Neuronal stem cell (in vitro differentiated cells): ENCODE measurements at places on chromosomes 16 and 17.

GRCh38 chr16:16151315-16151714, 72.0 kb downstream of the ABCC6 start:
- no peaks in the 10 kb centered on the region for H3K27me3 ChIP-seq
- H3K36me3 ChIP-seq: no peaks in the 10 kb centered on the region
- no peak for DNase-seq
- no peaks in the 10 kb centered on the region for H3K4me1 ChIP-seq
- no peak overlapping the region for H3K4me3 ChIP-seq

DNA sequence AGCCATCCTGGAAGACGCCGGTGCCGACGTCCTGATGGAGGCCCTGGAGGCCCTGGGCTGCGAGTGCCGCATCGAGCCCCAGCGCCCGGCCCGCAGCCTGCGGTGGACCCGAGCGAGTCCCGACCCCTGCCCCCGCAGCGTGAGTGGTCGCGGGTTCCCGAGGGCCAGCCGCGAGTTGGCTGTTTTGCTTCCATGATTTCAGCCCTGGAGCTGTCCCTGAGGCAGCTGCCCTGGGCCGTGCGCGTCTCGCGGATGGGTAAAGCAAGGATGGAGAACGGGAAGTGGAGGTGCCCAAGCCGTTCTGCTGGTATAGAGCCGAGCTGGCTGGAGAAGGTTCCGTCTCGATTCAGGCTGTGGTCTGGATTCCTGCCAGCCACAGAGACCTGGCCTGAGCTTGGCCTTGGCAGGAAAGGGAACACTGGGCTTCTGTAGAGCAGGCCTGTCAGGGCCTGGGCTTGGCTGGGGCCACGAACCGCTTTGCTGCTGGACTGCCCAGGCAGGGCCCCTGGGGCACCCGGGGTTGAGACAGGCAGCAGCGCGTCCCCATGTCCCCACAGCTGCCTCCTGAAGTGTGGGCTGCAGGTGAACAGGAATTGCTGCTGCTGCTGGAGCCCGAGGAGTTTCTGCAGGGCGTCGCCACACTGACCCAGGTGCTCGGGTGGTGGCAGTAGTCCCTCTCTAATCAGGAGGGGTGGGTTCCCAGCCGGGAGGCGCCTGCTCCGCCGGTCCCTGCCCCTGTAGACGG, 941 bp upstream of the MRPS34 start:
- H3K27ac ChIP-seq: peak overlapping the region; percentile 49
- DNase-seq: no peak
- H3K4me1 ChIP-seq: peaks cover 12% of the 10 kb centered on the region
- H3K36me3 ChIP-seq: peaks cover 29% of the 10 kb centered on the region
- no peaks in the 10 kb centered on the region for H3K27me3 ChIP-seq

- no peak overlapping the region for H3K4me3 ChIP-seq
- no peaks in the 10 kb centered on the region for H3K27me3 ChIP-seq
- peaks cover 39% of the 10 kb centered on the region for H3K36me3 ChIP-seq
- H3K4me1 ChIP-seq: no peaks in the 10 kb centered on the region
- no peak overlapping the region for H3K27ac ChIP-seq
These were observed 10.5 kb upstream of the PLK1 start for GRCh38 chr16:23668225-23668624.

GRCh38 chr17:2094891-2095535, 40.1 kb downstream of the HIC1 start:
- no peak for DNase-seq
- no peaks in the 10 kb centered on the region for H3K36me3 ChIP-seq
- H3K27me3 ChIP-seq: no peaks in the 10 kb centered on the region
- H3K27ac ChIP-seq: no peak overlapping the region
- peaks cover 6% of the 10 kb centered on the region for H3K4me1 ChIP-seq
- H3K4me3 ChIP-seq: no peak overlapping the region

- no peak overlapping the region for H3K4me3 ChIP-seq
- peaks cover 75% of the 10 kb centered on the region for H3K36me3 ChIP-seq
- no peaks in the 10 kb centered on the region for H3K27me3 ChIP-seq
- DNase-seq: no peak
These were observed 195.4 kb downstream of the AATF start for GRCh38 chr17:37144075-37144701.

GRCh38 chr17:41658846-41659245, 29.8 kb upstream of the EIF1 start:
- no peaks in the 10 kb centered on the region for H3K36me3 ChIP-seq
- H3K4me3 ChIP-seq: no peak overlapping the region
- no peak overlapping the region for H3K27ac ChIP-seq
- no peak for DNase-seq
